GM04504 (cell line): ENCODE measurements at places on chromosomes 12 and 14.

DNA sequence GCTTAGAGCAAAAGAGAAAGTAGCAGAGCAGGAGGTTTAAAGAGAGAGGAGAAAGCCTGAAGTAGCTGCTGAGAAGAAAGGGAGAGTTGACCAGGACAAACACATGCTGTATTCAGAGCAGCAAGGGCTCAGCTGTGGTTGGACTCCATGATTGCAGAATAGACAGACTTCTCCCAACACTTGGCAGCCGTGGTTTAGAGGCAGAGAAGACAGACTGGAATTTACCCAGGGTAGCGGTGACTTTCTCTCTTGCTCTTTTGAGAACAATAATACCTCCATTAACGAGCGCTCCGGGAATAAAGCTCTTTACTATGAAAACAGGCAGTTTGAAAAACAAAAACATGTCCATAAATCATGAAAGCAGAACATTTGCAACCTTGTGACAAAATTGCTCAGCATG lies 21.4 kb upstream of the IGF1 start:
- no peak for DNase-seq

- DNase-seq, result no peak
These were observed 56.0 kb downstream of the PLEKHG3 start for GRCh38 chr14:64760146-64760755.

- DNase-seq, result no peak
These were observed 4.5 kb upstream of the DNAH10 start for GRCh38 chr12:123757561-123757960.

- no peak for DNase-seq
These were observed 690.9 kb upstream of the FBXO33 start for GRCh38 chr14:40122968-40123648.

DNA sequence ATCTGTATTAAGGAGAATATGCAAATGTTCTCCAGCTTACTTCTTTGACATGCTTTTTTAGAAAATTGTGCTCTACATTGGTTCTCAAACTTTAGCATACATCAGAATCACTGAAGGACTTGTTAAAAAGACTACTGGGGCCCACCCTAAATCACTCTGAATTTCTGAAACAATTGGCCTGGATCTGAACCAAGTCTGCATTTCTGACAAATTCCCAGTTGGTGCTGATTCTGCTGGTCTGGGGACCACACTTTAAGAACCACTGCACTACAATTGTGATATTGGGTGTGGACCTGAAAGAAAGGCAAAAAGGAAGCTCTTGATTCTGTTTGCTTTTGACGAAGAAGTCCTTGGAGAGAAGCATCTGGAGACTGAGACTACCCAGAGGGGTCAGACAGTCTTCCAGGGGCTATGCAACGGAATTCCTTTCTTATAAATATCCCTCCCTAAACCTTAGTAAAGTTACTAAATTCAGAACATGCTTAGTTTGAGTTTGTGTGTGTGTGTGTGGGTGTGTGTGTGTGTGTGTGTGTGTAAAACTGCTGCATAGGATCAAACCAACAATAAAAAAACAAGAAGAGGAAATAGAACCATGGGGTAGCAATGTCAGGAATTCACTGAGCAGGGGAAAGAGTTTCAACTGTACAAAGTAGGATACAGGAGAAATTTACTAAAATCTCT lies 36.8 kb downstream of the EAPP start:
- DNase-seq, result no peak

DNA sequence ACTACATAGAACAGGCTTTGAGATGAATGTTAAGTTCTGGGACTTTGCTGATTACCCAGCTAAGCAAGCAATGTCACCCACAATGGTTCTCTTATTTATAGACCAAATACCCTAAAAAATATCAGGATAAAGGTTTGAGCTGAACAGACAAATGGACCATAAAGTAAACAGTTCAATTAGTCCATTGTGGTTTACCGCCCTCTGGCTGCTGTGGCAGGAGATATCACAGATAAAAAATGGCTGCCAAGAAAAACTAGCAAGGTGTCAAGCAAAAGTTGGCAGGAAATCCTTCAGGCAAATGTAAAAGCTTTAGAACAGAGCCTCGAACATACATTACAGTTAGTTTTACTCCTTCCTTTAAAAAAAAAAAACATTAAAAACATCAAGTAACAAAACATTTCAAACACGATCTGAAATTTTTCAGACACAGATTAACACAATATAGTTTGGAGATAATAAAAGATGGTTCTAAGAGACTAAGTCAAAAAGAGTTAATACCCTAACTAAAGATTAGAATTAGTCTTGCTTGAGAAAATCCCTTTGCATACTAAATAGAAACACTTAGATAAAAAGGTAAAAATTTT lies 41.3 kb downstream of the MED13L start:
- peak; percentile 10 for DNase-seq

DNA sequence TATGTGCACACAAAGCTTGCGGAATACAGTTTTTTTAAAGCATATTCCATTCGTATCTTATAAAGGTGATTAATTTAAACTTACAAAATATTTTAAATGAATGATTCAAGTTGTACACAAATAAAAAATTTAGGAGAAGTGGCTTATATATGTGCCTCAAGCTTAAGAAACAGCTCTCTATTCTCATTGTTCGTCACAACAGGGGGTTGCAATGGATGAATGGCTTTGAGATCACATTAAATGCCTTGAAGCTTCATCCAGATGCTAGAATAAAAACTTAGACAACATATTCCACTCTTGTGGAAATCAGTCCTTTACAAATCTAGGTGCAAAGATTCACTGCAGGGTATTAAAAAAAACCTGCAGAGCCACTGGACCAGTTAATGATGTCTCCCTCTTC lies 303.9 kb upstream of the LRFN5 start:
- no peak for DNase-seq

DNA sequence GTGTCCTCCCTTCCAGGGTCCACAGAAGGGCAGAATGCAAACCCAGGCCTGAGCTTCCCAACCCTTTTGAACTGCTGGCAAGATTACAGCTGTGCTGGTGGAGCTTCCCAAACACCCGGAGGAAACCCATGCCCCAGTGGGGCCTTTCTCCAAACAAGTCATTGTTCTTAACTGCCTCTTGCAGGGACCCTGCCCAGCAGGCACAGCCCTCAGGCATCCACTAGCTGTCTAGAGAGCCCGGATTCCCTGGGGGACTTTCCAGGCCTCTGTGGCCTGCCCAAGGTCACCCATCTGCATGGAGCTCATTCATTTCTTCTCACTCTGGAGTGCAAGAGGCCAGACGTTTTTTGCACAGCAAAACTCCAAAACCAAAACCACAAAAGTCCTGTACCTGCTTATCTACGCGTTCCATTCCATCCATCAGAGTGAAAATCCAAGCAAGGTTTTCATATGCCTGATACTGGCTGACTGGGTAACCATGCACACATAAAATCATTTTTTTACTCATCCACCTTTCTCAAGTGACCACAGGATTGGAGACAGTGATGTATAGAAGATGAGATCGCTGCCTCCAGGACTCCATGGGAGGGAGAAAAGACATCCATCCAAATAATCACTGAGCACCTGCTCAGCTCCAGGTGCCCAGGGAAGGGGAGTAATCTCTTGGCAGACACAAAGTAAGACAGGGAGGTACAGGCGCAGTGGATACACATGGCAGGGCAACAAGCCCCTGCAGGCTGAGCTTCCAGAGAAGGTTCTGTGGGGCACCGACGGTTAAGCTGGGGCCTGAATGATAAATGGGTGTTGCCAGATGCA lies 17.2 kb upstream of the BDKRB2 start:
- no peak for DNase-seq

GRCh38 chr14:63877550-63877939 lies 24.7 kb downstream of the SYNE2 start:
- no peak for DNase-seq
